Thoracic aorta (tissue), 2 donors: ENCODE measurements at places on chromosomes 16 and 17. TPM values are rescaled to one million over a fixed set of nuclear protein-coding genes. Genes with fewer than 3 reads are reported as not detected.

The CHMP1A gene
- total RNA-seq, result 63.0 TPM

The TUBB3 gene
- 4.2 TPM for total RNA-seq

The B4GALNT2 gene
- not detected for total RNA-seq

The HS3ST3B1 gene
- 4.8 TPM for total RNA-seq

The MYL11 gene
- total RNA-seq, result 0.81 TPM
